ENCODE measurements at places on chromosomes 7 and 10.
A peak's percentile ranks its signal among the peaks of the same experiment; 100 is the strongest.

- no peak for DNase-seq
Measured at GRCh38 chr10:423178-423577, 266.3 kb downstream of the DIP2C start.

GRCh38 chr7:98249106-98249505 is 2.9 kb downstream of the TECPR1 start:
- no peak for DNase-seq

GRCh38 chr10:14880229-14880628 is 1.6 kb downstream of the SUV39H2 start:
- DNase-seq: peak; percentile 15

- DNase-seq: no peak
Measured at GRCh38 chr7:149467321-149467859, 6.5 kb upstream of the ZNF777 start.

GRCh38 chr10:38741226-38741625 is 647.1 kb downstream of the ZNF37A start:
- no peak for DNase-seq

DNA sequence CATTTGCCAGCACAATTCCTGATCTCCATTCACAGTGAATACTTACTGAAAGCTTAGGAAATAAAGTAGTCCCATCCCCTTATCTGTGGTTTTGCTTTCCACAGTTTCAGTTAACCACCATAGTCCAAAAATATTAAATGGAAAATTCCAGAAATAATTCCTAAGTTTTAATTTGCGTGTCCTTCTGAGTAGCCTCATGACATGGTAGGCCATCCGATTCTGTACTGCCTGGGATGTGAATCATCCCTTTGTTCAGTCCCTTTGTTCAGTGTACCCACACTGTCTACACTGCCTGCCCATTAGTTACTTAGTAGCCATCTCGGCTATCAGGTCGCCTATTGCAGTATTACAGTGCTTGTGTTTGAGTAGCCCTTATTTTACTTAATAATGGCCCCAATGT is 14.2 kb downstream of the RAB11FIP2 start:
- no peak for DNase-seq

DNA sequence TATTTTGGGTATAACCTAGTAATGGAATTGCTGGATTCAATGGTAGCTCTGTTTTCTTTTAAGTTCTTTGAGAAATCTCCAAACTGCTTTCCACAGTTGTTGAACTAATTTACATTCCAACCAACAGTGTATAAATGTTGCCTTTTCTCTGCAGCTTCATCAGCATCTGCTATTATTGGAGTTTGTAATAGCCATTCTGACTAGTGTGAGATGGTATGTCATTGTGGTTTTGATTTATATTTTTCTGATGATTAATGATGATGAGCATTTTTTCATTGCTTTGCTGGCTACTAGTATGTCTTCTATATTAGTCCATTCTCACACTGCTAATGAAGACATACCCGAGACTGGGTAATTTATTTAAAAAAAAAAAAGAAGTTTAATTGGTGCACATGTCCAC is 248.6 kb upstream of the MAGI2 start:
- DNase-seq: no peak

- DNase-seq: no peak
Measured at GRCh38 chr10:62919776-62920175, 103.6 kb upstream of the EGR2 start.

GRCh38 chr10:86031-86430 is 36.9 kb upstream of the TUBB8 start:
- DNase-seq: no peak

DNA sequence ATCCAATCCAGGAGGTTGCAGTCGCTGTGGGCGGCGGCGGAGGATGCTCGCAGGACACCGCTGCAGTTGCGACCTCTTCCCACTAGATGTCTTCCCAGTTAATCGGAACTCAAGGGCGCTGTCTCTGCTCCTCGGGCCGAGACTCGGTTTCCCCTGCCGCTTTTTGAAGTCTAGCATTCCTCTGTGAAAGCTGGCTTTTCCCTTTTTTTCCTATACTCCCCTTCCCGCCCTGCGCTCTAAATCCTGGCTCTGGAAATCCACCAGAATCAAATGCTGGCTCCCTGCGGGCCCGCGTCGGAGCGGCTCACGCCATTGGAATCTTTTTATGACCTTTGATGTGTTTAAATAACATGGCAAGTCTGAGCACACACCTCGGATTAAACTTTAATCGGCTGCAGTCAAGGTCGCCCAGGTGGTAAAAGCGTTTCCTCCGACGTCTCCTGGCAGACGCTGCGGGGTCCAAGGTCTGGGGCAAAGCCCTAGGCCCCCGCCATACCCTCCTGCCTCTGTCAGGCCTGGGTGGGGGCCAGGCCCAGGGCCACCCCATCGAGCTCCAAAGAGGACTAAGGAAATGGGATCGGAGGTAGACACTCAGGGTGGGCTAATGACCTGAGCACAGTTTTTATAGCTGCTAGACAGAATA is 10.7 kb upstream of the HOXA13 start:
- peak; percentile 85 for DNase-seq

DNA sequence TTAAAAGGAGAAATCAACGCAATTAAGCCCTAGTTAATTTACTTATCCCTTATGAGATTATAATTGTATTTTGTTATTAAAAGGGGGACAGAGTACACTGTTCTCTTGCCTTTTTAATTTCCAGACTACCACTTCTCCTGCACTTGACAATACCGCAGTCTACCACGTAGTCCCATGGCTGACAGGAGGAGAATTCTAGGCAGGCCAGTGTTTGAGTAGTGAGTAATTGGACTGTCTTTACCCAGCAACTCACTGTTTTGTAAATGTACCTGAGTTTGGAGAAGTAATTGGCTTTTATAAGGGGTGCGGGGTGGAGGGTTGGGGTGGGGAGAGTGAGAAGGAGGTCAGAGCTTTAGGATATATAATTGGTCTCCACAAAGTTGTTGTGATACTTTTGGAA is 85.4 kb downstream of the CFTR start:
- no peak for DNase-seq

GRCh38 chr7:27364344-27364758 is 121.7 kb downstream of the EVX1 start:
- DNase-seq: no peak

GRCh38 chr10:132962623-132963429 is 20.5 kb upstream of the CFAP46 start:
- no peak for DNase-seq

- no peak for DNase-seq
Measured at GRCh38 chr10:86707505-86707904, 39.2 kb downstream of the LDB3 start.

- DNase-seq: no peak
Measured at GRCh38 chr7:80721883-80722615, 83.6 kb downstream of the CD36 start.

GRCh38 chr10:21687266-21688008 is 153.4 kb downstream of the MLLT10 start:
- DNase-seq: no peak

GRCh38 chr10:99560277-99561126 is 27.8 kb downstream of the NKX2-3 start:
- DNase-seq: no peak

- DNase-seq: no peak
Measured at GRCh38 chr7:7972128-7972527, 3.5 kb downstream of the GLCCI1 start.

DNA sequence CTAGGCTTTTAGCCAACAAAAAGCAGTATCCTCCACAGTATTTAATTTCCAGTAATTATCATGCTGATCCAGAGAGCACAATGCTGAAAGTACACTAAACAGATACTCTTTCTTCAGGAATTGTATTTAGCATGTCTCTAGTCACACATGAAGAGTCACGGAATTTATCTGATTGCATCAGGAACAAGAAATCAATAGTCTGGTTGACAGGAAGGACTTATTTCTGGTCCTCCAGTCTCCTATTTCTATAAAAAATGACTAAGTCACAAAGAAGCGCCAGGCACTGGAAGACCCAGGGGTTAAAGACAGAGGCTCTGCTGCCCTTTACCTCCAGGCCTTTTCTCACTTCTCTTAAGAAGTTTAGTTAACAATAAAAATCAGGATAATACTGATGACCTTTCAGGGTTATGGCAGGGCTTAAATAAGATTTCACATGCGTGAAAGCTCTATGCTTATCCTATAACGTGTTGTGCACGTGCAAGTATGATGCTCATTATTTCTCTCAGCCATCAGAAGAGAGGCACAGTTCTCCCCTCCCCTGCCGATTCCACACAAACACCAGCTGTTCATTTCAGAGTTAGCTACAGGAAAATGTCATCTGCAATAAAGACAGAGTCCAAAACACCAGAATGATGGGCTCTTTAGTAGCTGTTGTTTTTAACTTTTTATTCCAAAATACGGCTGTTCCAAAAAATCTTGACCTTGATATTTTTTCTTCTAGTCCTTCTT is 36.9 kb downstream of the SLC26A4 start:
- no peak for DNase-seq

- DNase-seq: no peak
Measured at GRCh38 chr10:69270990-69271389, 7.3 kb upstream of the HK1 start.

- DNase-seq: peak; percentile 17
Measured at GRCh38 chr10:62454687-62455397, 80.7 kb downstream of the ZNF365 start.

DNA sequence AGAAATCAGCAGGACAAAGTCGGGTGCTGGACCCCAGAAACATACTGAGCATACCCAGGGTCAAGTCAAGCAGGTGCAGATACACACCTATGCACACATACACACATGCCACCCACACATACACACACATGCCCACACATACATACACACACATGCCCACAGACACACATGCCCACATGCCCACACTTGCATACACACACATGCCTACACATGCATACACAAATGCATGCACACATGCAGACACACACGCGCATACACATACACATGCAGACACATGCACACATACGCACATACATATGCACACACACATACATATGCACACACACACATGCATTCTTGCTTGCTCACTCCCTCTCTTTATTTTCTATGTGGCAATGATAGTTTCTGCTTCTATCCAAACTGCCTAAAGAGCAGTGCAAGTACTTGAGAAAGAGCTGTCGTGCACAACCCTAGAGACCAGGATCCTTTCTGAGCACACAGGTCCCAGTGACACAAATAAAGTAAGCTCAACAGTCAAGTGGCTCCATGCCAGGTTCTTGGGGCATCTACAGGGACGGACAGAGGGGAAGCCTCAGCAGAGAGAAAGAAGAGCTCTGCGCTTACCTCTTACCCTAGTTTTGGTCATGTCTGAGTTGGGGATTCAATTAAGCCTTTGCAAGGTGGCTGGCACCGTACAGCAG is 83.7 kb downstream of the EBF3 start:
- no peak for DNase-seq

DNA sequence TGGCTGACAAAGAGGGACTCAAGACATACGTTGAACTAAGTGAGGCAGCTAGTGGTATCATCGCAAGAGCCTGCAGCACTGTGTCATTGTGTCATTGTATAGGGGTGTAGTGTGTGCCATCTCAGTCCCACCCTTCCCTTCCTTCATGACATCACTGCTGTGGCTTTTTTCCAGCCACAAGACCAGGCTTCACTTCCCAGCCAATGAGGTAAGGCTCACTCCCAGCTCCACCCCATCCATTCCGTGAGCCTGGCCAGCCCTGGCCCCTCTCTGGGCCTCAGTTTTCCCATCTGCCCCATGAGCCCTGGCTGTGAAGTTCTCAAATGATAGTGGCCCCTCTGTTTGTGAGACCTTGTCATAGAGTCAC is 134.3 kb upstream of the ZMIZ1 start:
- DNase-seq: no peak

DNA sequence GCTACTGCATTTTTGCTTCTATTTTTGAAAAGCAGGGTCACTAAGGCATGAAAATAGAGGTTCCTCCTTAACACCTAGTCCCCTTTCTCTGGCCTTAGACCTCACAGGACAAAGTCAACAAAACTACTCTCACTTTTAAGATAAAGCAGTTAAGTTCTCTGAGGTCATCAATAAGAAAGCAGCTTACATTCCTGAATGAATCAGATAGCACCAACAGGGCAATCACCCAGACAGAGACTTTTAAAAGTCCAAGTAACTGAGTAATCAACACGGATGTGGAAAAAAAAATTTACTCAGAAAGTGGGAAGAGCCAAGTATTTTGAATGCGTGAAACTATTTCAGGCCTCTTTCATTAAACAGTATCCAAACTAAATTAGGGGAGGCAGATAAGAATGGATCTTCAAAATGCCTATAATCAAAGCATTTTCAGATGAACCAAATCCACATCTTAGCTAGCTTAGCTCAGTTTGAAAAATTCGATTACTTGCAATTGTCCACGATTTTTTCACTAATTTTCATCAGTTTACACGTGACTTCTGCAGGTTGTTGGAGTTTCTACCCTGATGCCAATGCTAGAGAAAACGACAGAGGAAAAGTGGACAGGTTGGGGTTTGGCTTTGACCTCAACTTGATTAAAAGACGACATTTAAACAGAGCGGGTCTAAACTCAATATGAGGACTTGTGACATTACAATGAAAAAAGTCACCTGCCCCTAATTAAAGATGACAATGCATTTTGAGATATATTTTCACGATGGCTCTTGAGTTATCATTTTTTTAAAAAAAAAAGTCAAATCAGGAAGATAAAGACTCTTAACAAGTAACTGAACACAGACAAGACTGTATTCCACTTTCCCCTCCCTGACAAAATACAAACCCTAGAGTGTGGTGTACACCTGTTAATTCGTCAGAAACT is 1.6 kb downstream of the BEND7 start:
- no peak for DNase-seq

DNA sequence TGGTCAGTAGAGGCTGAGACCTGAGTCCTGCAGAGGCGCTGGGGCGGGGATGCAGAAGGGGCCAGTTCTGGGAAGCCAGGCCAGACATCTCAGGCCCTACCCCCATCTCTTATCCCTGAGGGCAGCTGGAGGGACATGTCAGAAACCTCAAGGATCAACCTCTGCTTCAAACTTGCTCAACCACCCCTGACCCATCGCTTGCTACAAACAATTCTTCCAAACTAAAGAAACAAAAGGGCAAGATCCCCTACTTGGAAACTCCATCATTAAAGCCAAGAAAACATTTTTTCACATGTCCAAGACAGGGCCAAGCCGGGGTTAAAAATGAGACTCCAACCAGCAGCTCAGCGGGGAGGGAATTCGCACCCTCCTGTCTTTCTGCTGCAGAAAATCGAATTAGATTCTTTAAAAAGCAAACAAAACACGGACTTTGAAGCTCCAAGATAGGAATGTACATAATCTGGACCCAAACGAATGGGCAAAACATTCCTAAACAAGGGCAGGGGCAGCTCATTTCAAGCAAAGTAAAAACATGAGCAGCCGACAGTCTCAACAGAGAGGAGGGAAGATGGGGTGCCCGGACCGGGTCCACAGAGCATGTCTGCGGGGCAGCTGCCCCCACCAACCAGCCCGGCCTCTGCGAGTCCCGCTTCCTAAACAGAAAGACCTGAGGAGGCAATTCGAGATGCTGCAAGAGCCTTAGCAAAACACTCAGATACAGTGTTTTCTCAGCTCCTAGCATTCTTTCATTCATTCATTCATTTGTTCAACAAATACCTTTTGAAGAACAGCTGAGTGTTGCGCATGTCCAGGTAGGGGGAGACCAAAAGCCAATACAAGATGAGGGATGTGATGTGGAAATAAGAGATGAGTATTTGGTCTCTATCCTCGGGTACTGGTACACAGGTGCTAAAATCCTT is 44.8 kb downstream of the CHST15 start:
- DNase-seq: no peak

- DNase-seq: no peak
Measured at GRCh38 chr10:43372765-43373361, 1.4 kb downstream of the FXYD4 start.

GRCh38 chr7:114181280-114181679 is 233.3 kb upstream of the FOXP2 start:
- DNase-seq: no peak

GRCh38 chr7:51226063-51226755 is 90.4 kb downstream of the COBL start:
- no peak for DNase-seq

GRCh38 chr7:118573085-118573484 is 348.6 kb downstream of the ANKRD7 start:
- DNase-seq: peak; percentile 9

Data from T47D (cell line).